ENCODE measurements at places on chromosomes 2 and 18.

DNA sequence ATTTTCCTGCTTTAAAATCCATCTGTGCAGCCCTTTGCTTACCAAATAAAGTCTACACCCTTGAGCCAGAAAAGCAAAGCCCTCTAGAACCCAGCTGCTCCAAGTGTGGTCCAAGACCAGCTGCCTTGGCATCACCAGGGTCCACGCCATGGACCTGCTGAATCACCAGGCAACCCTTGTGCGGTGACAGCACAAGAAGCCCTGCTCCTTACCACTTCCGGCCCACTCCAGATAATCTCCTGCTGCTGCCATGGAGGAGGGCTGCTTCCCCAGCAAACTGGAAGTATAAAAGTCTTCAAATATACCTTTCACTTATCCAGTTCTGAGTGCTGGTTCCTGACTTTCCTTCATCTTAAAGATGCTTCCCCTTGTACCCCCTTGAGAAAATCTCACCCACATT lies 106.0 kb upstream of the PKDCC start:
- no peak for DNase-seq

GRCh38 chr2:227805578-227805977 lies 8.1 kb upstream of the CCL20 start:
- no peak for DNase-seq

DNA sequence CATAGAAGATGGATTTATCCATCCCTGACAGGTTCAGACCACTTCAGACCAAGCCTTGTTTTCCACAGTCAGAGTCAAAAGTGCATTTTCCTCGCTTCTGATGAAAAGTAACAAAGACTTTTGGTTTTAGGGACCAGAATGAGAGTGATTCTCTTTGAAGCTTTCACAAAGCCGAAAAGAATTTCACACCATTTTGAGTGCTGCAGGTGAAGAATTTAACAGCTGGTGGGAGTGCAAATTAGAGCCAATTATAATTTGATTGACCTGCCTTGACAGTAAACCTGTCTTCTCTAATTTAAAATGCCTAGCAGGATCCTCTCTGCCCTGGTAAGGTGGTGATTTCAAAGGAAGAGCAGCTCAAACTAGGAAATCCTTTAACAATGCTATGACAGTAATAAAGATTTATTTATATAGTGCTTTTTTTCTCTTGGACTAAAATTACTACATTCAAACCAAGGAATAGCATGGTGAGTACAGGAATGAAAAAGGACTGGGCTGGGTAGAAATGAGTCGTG lies 241.6 kb downstream of the HRH4 start:
- DNase-seq: peak; percentile 3

GRCh38 chr2:12560618-12561017 lies 156.1 kb upstream of the TRIB2 start:
- DNase-seq: no peak

DNA sequence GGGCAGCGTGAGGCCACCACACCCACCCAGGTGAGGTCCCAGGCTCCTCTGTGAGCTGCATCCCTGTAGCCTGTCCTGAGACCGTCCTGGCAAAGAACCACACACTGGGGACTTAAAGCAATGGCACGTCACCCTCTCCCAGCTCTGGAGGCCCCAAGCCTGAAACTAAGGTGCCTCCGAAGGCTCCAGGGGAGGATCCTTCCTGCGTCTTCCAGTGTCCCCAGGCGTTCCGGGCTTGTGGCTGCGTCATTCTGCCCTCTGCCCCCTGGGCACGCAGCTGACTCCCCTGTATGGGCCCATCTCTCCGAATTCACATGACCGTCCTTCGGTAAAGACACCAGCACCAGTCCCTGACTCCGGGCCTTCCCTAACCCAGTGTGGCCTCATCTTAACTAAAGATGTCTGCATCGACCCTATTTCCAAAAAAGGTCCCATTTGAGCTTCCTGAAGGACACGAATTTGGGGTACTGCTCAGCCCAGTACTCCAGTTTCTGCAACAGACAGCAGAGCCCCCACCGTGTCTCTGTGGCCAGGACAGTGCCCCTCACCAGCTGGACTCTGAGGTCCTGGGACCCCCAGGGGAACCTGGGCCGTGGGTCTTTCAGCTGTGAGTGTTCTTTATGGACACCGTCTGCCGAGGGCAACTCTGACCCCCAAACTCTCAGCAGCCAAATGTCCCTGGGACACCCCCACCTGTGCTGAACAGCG lies 75.2 kb upstream of the CTDP1 start:
- no peak for DNase-seq

- DNase-seq: peak; percentile 90
Observed at GRCh38 chr2:169141713-169142352, 72.5 kb downstream of the DHRS9 start.

GRCh38 chr2:73830871-73831401 lies 2.2 kb downstream of the STAMBP start:
- DNase-seq: no peak

GRCh38 chr2:18426174-18426573 lies 134.3 kb downstream of the RDH14 start:
- DNase-seq: no peak

DNA sequence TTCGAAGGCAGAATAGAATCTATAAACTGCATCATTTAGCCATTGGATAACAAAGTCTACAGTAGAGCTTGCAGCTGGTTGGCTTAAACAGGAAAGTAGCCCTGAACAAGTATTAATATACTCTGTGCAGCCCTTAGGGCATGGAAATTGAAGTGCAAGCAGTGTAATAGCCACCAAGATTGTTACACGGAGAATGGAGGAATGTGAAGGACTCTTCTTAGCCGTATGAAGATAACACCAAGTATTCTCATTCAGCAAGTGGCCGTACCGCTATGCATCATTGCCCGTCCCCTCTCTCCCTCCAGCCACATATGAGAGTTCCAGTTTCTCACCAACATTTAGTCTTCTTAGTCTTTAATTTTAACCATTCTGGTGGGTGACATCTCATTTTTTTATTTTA lies 40.5 kb downstream of the ANKRD12 start:
- no peak for DNase-seq

DNA sequence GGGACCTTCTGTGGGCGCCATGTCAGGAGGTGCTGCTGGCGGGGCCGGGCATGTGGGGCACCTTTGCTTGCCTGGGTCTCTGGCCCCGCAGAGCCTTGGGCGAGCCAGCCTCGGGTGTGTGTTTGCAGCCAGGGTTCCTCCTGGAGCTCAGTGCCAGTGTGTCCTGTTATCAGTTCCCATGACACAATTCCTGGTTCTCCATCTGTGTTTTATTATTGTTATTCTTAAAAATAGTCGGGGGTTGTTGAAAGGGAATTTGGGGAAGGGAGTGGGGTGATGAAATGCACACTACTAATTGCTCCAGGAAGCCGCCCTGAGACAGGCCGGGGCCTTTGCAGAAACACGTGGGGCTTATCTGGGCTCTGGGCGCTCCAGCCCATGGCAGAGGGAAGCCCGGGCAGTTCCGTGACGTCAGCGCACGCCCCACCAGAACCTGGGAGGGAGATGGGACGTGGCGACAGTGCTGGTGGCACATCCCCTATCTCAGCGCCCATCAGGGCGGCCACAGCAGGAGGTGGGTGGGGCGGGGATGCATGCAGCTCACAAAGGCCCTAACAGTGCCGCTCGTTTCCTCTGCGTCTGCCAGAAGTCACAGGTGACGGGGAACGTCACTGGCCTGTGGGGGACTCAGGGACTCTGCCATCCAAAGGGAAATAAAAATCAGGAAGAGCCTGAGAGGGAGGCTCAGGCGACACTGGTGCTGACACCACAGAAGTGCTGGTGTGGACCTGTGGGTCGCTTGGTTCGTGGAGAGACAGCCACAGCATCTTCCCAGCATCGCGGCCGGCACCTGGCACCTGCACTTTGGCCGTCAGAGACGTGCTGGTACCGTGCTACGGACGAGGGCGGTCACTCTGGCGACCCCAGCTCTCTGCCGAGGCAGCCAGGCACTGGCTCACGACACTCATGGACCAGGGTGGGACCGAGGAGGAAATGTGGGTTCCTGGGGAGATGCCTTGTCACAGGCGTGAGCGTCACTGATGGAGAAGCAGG lies 131.0 kb downstream of the NFATC1 start:
- no peak for DNase-seq

DNA sequence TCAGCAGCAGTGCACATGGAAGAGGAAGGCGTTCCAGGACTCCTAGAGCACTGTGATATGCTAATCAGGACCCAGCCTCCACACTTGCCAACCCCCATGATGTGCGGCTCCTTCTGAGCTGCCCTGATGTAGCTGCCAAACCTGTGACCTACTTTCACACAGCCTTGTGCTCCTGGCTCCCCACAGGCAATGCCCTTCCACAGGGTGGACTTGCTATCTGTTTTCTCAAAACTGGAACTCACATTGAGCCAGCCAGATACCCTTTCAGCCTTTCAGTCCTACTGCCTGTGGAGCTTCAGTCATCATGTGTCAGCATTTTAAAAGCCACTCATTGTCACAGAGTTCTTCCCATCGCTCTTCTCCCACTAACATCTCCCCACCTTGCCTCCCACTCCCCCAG lies 181.6 kb downstream of the AFF3 start:
- DNase-seq: no peak

DNA sequence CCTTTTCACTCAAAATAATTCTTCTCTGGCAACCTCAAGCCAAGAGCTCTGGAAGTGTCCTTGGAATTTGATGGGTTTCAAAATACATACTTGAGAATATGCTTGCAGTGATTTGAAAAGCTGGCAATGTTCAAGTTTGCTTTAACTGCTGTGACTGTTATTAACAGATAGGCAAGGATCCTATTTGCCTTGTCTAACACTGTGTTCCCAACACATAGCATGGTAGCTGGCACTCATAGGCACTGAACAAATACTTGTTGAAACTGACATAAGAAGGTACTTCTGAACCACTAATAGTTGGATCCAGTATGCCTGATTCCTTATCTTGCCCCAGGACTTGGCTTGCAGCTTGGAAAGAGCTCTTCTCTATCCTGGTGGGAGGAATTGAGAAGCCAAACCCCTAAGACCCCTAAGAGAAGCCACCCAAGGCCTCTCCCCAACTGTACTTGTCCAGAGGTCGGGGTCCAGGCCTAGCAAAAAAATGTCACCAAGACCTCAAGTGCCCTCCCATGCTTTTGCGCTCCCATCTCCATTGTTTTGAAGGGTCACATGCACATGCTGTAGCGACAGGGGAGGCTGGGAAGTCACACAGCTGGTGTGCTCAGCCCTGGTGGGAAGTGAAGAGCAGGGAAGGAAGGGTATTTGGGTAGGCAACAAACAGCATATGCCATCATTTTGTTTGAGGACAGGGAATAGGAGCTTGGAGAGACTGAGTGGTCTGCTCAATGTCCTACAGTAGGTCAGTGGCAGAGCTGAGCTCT lies 118.4 kb upstream of the HAAO start:
- no peak for DNase-seq

DNA sequence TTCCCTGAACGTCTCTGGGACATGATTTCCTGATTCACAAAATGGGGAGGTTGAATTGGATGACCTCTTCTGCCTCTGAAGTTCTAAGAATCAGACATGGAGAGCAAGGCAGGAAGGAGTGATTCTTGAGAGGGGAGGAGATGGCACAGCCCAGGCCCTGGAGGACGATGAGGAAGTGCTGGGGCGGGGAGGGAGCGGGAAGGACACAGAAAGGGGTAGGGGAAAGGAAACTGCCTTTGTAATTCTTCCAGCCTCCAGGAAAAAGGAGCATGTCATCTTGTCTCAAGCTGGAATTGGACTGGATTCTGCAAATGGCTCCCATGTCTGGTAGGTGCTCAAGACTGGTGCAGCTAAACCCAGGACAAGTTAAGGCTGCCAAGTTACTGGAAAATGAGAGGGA lies 97.0 kb upstream of the NCK2 start:
- no peak for DNase-seq

DNA sequence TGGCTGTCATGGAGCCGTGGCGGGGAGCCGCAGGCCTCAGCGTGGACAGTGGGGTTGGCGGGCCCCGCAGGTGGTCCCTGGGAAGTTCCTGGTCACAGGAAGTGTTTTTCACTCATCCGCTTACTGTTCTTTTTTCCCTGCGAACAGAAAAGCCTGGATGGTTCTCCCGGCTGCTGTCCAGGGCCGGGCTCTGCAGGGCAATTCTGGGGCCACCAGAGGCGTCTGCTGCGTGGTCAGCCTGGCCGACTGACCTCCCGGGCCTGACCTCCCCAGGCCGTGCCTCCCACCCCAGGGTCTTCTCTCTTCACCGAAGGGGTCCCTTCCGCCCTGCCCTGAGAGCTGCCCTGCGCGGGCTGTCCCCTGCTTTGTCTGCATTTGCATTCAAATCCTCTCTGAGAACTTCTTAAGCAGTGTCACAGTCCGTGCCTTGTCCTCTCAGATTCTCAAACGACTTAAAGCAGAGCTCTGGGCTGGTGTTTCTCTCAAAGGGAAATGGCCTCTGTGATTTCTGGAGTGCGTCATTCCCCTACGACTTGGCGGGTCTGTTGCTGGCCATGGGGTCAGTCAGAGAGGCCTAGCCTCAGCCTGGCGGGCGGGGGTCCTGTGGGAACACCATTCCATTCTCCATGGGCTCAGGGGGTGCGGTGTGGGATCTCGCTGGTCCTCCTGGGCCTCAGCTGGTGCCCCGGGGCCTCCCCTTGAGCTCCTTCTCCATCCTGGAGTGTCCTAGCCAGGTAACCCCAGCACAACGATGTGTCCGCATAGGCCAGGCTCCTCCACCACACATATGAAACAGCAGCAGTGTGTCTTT lies 38.3 kb downstream of the KLHL29 start:
- DNase-seq: no peak

GRCh38 chr2:110843959-110844510 lies 111.7 kb downstream of the ACOXL start:
- DNase-seq: no peak

GRCh38 chr2:164178835-164179465 lies 442.3 kb downstream of the GRB14 start:
- no peak for DNase-seq

DNA sequence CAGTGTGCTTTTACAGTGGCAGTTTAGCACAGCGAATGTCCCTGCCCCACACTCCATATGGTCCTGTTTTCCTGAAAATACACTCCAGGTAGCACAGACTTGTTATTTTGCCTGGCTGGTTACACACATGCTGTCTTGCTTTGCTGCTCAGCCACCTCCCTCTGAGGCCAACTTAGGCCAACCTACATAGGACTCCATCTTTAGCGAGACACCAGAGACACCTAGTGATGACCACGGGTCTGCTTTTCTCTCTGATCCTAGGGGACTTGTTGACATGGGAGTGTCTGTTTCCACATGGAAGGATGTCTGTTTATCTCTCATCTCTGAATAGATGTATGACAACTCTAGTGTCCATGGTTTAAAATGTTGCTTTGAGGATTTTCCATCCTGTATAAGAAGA lies 43.3 kb downstream of the PLEKHB2 start:
- DNase-seq: no peak

DNA sequence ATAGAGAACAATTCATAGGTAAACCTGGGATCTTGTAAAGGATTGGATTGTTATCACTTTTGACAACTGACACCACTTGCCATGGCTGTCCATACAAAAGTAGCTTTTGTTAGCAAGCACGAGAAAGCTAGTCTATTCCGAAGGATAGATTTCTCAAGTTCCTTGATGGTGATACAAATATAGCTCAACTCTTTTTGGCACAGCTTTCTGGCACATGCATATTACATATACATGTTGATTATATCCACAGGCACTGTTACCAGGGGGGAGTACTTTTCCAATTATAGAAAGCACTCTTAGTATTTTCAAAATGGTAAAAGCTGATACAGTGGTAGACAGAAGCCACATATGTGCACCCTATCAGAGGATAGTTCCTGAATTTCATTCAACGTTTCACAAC lies 168.9 kb downstream of the UPP2 start:
- no peak for DNase-seq

- DNase-seq: peak; percentile 87
Observed at GRCh38 chr2:20962939-20963557, 80.8 kb downstream of the APOB start.

GRCh38 chr2:162591403-162592083 lies 247.0 kb downstream of the KCNH7 start:
- DNase-seq: no peak

- DNase-seq: no peak
Observed at GRCh38 chr2:149921911-149922616, 334.5 kb upstream of the MMADHC start.

- DNase-seq: peak; percentile 86
Observed at GRCh38 chr2:75466708-75467311, 93.9 kb downstream of the EVA1A start.

All from GM23338 (cell line).